Hematopoietic multipotent progenitor cell (in vitro differentiated cells): ENCODE measurements at places on chromosomes 13 and 19.

DNA sequence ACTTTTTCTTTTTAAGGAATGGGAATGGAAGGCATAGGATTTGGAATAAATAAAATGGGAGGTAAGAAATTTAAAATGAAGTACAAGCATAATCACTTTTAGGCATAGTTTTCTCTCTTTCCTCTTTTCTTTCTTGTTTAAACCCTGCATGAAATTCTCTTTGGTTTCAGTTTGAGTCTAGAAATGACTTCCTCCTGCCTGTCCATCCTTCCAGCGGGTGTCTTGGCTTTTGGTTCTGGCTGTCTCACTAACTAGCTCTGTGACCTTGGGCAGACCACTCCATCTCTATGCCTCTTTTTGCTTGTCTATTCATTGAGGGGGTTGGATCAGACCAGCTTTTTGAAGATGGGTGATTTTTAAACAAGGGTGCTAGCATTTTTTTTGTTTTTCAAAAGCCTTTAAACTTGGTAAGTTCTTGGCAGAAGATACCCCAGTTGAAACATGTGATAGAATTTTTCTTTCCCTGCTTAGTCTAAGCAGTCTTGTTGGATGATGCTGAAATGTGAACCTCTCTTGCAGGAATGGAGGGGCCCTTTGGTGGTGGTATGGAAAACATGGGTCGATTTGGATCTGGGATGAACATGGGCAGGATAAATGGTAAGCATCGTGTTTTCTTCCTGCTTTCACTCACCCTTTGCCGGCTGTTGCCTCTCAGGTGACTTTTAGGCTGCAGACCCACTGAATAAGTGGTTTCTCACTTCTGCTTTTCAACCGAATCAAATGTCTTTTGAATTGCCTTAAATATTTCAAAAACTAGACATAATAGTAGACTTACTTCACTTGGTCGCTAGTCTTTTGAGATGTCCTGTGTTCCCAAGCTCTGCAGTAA lies 28.6 kb downstream of the PRAM1 start:
- no peak for DNase-seq

DNA sequence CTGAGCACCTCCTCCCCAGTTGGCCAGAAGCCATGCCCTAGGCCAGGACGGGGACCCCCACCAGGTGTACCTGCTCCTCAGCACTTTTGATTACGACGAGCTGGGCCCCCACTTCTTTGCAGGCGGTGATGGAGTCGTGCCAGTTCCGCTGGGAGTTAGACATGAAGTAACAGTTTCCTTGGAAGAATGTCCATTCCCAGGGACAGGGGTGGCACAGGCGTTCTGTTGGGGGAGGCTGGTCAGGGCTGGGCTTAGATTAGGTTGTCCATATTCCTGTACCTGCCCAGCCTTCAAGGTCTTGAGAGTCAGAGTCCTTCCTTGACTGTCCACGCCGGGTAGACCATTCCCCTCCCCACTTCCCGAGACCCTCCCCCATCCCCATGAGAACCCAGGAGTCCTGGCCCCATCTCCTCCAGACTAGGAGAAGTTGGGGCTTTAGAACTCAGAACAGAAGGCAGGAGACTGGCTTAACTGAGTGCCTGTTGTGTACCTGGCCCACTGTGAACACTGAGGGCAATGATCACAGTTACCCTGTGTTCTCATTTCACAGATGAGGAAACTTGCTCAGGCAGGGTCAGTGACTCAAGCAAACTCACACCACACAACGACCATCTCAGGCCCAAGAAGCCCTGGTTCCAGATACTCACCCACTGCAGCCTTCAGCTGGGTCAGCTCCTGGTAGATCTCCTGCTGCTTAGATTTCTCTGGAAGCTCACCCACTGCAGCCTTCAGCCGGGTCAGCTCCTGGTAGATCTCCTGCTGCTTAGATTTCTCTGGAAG lies 2.3 kb downstream of the CD209 start:
- no peak for DNase-seq

DNA sequence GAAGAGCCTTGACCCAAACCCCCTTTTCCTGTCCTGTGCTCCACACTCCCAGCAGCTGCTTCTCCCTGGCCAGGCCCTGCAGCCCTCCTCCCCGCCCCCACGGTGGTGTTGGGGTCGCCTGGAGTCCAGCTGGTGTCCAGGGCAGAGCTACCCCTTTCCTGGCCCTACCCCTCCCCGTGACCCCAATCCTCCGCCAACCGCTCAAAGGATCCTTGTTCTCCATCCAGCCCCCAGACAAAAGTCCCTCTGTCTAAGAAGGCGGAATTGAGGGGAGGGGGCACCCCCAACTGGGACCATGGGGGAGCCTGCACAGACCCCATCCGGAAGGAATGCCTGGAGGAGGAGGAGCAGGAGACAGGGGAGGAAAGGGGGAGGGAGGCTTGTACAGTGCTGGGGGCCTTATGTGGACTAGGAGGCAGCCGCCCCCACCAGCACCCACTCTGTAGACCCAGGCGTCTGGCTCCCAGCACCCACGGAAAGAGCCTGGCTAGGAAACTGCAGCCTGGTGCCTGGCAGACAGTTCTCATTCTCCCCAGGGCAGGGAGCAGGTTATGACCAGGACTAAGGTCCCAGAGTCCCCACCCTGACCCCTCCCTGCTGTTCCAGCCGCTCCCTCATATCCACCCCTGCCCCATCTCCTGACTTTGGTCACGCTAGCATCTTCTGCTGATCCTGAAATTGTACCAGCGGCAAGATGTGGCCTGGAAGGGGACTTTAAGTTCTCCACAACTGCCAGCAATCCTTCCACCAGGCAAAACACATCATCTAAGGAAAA lies at the start of gene FXYD3:
TSS of gene FXYD3 (plus strand) at position 647 of the 775 bp plus-strand sequence. CDS start 3,554 bp downstream, outside the sequence.
- no peak for DNase-seq

DNA sequence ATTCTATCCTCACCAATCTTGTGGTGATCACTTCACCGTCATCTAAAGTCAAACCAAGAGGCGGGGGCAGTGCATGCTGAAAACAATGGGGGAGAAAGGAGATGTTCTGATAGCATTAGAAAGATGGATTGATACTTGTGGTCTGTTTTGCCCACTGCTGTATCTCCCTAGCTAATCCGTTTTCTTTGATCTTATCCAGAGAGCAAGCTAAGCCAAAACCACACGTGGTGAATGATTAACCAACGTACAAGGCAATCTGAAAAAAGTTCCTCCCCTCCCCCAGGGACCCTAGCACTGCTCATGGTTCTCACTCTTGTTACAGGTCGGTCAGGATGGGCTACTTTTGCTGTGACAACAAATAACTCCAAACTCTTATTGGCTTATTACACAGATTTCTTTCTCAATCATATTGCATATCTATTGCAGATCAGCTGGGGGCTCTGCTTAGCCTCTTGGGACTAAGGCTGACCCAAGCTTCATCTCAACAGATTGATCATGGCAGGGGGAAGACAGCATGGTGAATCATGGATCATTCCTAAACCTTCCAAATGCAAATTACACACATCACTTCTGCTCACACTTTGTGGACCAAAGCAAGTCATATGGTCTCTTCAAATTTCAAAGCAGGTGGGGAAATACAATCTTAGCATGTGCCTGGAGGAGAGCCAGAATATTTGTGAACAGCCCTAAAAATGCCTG lies 11.9 kb upstream of the C13orf42 start:
- no peak for DNase-seq

DNA sequence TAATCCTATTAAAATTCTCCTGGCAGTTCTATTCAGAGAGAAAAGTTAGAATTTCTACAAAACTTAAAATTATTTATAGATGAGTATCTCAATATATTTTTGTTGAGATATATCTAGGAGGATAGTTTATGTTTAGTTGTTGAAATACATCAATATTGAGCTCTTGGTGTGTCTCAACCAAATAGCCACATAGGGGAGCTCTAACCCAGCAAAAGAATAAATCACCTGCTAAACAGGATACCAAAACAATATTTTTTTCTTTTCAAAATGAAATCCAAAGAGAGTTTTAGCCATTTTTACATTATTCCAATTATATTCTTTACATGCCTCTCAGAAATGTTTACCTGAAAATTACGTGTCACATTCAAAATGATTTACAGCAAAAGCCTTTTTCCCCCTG lies 954.7 kb downstream of the SLITRK6 start:
- DNase-seq: peak; percentile 22

DNA sequence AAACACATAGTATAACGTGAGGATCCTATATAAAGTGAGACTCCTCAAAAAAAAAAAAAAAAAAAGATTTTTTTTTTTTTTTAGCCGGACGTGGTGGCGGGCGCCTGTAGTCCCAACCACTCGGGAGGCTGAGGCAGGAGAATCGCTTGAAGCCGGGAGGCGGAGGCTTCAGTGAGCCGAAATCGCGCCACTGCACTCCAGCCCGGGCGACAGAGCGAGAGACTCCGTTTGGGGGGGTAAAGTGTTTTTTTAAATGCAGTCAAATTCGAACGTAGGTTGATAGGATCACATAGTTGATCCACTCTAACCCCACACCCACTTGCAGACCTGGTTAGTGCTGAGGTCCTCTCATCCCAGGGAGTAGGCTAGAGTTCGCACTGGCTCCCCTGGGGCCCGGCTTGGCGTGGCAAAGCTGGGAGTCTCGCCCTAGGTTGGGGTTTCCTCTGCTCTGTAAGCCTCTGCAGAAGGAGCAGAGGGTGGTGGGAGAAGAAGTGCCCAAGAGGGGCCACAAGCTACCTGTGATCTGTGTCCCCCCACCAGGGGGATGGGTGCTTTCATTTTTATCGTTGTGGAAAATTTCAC lies 6.5 kb downstream of the RNF225 start:
- no peak for DNase-seq

DNA sequence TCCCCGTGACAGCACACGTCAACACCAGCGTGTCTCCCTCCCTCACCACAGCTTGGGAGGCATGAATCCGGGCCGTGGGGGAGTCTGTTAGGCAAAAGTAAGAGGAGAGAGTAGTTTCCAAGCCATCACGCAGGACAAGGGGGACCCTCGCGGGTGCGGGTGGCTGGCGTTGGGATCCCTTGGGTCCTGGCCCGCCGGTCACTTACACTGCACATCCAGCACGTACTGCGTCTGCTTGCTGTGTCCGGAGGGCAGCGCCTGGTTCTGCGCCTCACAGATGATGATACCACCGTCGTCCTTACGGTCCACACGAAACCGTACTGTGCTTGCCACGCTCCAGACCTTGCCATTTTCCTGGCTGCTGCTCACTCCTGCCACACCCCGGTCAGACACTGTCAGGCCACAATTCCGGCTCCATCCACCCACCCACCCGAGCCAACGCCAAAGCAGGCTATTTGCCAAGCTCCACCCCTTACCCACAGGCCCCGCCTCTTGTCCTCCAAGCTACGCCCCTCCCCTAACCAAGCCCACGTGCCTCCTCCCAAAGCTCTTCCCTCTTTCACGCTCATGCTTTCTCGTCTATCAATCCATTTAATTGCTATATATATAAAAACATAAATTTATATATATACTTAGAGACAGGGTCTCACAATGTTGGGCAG lies 6.6 kb upstream of the ZNF428 start:
- DNase-seq: peak; percentile 66

- DNase-seq: no peak
Measured at GRCh38 chr19:29084266-29084665, 128.7 kb downstream of the UQCRFS1 start.

DNA sequence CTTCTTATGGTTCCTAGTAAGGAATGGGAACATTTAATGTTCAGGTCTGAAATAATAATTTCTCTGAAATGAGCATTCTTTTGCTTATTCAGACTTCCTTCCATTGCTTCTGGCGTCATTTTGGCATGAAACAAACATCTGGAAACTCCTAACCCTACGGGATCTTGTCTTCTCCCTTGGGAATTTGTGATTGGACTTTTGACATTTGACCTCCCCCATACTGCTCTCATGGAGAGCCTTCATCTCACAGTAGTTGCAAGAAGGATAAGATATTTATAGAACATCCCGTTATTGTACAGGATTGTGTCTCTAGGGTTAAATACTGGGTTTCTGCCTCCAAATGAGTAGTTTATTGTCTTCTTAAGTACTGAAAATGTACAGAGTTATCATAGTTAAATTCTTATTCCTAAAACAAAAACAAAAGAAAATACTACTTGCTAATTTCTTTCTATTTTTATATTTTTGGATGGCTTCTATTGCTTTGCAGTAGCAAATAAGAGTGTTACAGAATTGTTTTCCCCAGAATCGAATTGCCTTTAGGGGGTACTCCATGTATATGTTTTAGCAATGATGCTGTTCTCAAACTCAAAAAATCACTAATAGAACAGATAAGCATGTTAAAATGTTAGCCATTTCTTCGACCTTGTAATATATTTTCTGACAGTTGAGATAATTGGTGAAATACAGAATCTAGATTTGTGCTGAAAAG lies 366.8 kb downstream of the DLEU7 start:
- no peak for DNase-seq

DNA sequence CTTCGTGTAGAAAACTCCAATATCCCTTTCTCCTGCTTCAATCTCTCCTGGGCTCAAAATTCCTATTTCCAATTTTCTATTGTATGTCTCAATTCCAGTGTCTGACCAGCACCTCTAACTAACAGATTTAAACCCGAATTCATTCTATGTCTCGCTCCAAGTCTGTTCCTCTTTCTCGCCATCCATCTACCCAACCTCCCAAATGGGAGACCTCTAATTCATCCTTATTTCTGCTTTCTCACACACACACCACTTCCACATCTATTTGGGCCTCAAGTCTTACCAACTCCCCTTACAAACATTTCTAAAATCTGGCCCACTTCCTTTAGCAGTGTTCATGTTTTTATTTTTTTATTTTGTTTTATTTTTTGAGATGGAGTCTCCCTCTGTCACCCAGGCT lies 53.3 kb downstream of the MBD3L2B start:
- no peak for DNase-seq
